Vagina (tissue), 2 donors: ENCODE measurements at places on chromosomes 16 and 17.

GRCh38 chr16:83835586-83836566, 28.1 kb downstream of the HSBP1 start:
- DNase-seq: no peak

DNA sequence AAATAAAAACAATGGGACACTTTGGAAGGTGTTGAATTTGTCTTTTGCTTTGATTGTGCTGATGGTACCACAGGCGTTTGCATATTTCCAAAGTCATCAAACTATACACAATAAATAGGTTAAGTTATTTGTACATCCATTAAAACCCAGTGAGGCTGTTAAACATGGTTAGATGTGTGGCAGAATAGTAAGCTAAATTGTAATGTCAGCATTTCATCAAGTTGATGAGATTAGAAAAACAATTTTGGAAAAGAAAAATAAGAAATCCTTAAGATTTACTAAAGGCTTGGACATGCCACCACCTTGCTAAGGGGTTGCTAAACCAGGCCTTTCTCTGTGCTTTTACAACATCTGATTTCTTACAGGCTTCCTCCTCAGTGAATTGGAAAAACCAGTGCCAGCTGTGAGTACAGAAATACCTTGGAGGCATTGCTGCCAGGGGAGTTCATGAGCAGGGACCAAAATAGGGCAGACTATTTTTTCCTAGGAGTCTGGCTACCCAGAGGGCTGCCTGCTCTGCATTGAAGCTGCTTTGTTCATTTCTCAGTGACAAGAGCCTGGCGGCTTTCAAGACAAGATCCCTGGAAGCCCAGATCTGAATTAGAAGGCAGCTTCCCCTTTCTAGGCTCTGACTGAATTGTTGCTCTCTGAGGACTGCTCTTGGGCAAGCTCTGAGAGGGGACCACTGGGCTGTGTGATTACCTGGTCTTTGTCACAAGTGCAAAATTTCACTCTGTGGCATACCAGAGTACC, 43.4 kb upstream of the CA10 start:
- no peak for DNase-seq

GRCh38 chr16:59385959-59386358, 651.8 kb upstream of the GOT2 start:
- no peak for DNase-seq

DNA sequence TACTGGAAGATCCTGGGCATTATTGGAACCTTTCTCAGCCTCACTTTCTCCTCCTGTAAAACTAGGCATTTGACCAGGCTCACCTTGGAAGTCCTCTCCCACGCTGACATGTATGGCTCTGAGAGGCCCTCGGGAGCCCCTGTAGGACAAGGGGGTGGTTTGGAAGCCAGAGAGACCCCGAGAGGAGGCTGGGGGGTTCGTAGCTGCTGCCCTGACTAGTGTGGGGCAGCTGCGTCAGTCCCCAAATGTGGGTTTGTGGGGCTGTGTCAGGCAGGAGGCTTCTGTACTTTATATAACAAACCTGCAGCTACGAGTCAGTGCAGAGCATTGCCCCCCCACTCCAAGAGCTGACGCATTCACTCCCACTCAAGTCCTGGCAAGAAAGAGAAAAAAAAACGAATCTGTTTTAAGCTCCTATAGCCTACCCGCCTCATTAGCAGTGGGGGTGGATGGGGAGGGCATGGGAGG, 1.8 kb downstream of the CX3CL1 start:
- no peak for DNase-seq

DNA sequence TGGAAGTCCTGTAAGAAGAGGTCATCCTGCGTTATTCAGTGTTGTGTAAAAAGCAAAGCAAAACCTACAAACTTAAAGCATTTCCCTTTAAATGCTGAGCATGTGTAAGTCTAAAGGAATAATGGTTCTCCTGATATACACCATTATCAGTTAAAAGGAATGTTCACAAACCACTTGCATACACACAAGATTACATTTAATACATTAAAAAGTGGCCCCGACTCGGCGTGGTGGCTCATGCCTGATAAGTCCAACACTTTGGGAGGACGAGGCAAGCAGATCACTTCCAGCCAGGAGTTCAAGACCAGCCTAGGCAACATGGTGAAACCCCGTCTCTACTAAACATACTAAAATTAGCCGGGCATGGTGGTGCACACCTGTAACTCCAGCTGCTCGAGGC, 30.5 kb downstream of the CPPED1 start:
- no peak for DNase-seq

DNA sequence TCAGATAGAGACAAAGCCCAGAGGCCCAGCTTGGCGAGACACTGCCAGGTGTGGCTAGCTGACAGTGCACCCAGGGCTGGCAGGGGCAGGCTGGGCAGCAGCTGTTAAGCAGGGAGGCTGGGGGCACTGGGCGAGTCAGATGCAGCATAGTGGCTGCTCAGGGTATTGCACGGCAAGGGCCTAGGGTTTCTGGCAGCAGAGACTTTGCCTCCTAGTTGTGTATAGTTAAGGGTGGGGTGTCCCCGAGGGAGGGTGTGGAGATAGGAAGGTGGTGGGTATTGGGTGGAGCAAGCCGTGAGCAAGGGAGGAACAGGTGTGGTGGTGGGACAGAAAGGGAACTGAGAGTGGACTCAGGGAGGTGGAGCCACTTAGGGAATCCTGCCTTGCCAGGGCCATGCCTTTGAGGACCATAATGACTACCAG, 66.0 kb downstream of the SMPD3 start:
- DNase-seq: no peak

GRCh38 chr16:31001507-31002249, 8.8 kb downstream of the STX1B start:
- DNase-seq: no peak

DNA sequence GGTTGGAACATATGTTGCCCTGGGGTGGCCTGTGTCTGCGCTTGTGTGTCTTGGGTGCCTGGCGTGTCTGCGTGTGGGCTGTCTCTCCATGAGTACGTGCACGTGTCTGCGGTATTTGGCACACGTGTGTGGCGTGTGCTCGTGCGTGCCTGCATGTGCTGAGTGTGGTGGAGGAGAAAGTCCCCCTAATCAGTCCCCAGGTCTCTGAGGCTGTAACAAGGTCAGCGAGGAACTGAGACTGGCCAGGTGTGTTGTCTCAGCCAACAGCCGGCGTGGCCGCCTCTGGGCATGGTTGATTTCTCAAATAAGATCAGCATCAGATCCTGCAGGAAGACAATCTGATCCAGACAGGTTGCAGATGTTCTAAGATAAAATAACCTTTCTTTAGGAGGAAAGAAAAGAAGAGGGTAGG, 3.5 kb upstream of the CPNE7 start:
- DNase-seq: no peak

- no peak for DNase-seq
These were observed 28.1 kb downstream of the CBFA2T3 start for GRCh38 chr16:88948781-88949490.

DNA sequence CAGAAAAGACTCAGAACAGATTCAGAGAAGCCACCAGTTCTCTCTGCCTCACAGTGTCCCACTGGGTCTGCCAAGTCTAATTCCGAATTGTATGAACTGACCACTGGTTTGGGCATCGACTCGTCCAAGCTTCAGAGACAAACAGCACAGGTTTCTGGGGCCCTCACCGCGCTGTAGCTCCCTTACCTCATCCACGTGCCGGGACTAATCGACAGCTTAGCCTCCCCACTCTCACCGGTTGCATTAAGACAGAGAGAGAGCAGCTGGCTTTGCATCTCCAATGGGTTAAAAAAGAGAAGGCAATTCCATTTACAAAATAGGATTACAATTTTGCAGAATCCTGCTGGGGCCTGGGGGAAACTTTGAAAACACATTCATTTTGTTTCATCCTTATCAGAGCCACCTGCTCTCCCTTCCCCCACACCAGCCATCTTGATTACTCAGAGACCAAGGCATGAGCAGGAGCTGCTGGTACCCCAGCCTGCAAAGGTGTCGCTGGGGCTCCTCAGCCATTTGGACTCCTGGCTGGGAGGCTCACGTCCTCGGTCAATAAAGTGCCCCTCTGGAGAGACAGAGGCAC, 95.3 kb upstream of the RPL38 start:
- no peak for DNase-seq

DNA sequence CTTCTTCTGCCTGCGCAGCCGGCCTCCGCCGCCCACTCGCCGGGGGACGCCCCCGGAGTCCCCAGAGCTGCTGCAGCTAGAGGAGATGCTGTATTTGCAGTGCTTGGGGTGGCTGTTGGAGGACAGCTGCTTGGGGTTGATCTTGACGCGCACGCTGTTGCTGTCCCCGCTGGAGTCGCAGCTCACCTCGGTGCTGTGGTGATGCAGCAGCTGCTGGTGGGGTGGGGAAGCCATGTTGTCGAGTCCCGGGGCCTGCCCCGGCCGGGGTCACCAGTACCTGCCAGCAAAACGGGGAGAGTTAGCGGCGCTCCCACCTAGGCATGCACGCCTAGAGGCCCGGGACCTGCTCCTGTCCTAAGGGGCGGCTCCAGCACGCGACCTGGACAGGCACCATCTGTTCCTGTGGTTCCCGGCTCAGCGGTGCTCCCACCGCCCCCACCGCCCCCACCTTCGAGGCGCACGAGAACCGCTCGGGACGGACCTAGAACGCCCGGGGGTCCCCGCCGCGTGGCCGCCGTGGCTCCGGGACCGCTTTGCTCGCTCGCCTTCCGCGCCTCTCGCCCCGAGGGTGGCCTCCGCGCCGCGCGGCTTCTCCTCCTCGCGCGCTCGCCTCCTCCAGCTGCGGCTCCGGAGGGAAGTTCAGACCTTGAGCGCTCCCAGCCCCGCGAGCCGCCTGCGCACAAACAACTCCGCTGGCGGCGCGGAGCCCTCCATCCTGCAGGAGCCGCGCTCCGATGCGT, 863 bp downstream of the ADCY9 start:
- no peak for DNase-seq

- no peak for DNase-seq
These were observed 28.6 kb downstream of the TRPV3 start for GRCh38 chr17:3528880-3529511.

DNA sequence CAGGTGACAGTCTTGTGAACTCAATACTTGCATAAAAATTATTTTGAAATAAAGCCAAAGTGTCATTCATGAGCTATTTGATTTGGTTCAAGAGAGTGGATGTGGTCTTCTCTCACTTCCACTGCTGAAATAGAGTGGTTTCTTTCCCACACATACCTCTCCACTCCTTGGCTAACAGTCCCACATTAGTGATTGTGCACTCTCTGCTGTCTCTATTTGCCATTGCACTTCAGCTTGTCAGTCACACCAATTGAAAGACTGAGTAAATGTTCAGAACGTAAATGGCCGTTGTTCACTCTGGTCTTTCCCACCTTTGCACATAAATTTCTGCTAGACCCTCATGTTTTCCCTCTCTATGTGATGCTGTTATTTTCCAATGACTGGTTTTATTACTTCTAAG, 197.5 kb downstream of the FTO start:
- no peak for DNase-seq
